ENCODE measurements at places on chromosomes 16 and 17. TPM values are rescaled to one million over a fixed set of nuclear protein-coding genes. Genes with fewer than 3 reads are reported as not detected.

The TAT gene
- not detected for total RNA-seq

The SMIM22 gene
- total RNA-seq: 6.6 TPM

The CD19 gene
- total RNA-seq: 0.26 TPM

The ANKRD40CL gene
- not detected for total RNA-seq

The OR3A2 gene
- total RNA-seq: not detected

The CFAP119 gene
- total RNA-seq: 3.4 TPM

The MEIOB gene
- not detected for total RNA-seq

The SEPTIN12 gene
- not detected for total RNA-seq

The SULT1A2 gene
- total RNA-seq: not detected

The ANKRD13B gene
- 9.3 TPM for total RNA-seq

The DNAAF8 gene
- total RNA-seq: 1.4 TPM

The CACNB1 gene
- 13.1 TPM for total RNA-seq

The CANT1 gene
- total RNA-seq: 31.7 TPM

The TBC1D28 gene
- total RNA-seq: not detected

The MRM1 gene
- 5.4 TPM for total RNA-seq

All from lower leg skin (tissue), 4 donors.